ENCODE measurements at places on chromosomes 12 and 14. TPM values are rescaled to one million over a fixed set of nuclear protein-coding genes. Genes with fewer than 3 reads are reported as not detected.

DNA sequence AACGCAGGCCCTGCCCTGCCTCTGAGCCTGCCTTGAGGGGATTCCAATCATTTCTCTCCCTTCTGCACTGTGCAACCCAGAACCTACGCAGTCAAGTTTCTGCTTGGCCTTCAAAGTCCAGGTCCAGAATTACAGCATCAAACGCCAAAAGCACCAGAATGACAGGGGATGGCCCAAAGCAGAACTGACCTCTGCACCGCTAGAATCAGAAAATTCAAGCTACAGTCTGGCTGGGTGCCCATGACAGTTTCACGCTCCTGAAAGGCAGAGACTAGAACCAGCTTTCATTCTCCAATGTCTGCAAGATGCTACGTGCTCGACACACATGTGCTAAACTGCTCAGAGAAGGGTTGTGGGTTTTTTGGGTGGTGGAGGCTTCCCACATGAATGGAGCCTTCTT lies 4.1 kb downstream of the CLMN start:
- no peak overlapping the region for H3K4me3 ChIP-seq
- DNase-seq = no peak
- H3K27me3 ChIP-seq = no peaks in the 10 kb centered on the region
- no peaks in the 10 kb centered on the region for H3K36me3 ChIP-seq
- no peak overlapping the region for H3K27ac ChIP-seq

GRCh38 chr12:124213666-124214347 lies 81.1 kb upstream of the RFLNA start:
- H3K27me3 ChIP-seq = no peaks in the 10 kb centered on the region
- H3K36me3 ChIP-seq = no peaks in the 10 kb centered on the region
- DNase-seq = no peak

DNA sequence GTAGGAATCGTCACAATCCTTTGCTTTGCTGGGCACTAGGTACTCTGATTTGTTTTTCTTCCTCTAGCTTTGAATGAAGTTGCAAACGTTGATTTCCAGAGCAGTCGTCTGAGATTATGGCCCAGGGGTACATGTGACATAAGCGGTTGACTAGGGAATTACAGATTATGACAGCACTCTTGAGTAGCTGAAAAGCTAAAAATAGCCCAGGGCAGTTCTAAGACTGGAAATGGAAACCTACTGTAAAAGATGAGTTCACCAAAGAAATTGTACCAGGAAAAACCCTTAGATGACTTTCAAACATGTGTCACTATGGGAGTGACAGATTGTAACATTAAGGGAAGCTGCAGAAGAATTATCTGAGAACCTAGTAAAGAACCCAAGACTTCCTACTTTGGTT lies 108.5 kb downstream of the ANO6 start:
- no peaks in the 10 kb centered on the region for H3K36me3 ChIP-seq
- H3K27me3 ChIP-seq = no peaks in the 10 kb centered on the region
- no peak overlapping the region for H3K4me3 ChIP-seq
- peaks cover 4% of the 10 kb centered on the region for H3K4me1 ChIP-seq
- DNase-seq = no peak
- H3K27ac ChIP-seq = no peak overlapping the region

GRCh38 chr12:95995238-95996031 lies 709 bp downstream of the HAL start:
- H3K4me1 ChIP-seq = no peaks in the 10 kb centered on the region
- H3K27ac ChIP-seq = no peak overlapping the region
- H3K27me3 ChIP-seq = no peaks in the 10 kb centered on the region
- no peak for DNase-seq
- no peaks in the 10 kb centered on the region for H3K36me3 ChIP-seq

GRCh38 chr14:50534997-50535396 lies 2.6 kb upstream of the MAP4K5 start:
- H3K27me3 ChIP-seq = no peaks in the 10 kb centered on the region
- H3K36me3 ChIP-seq = no peaks in the 10 kb centered on the region

GRCh38 chr12:44317651-44318126 lies 481.8 kb downstream of the TMEM117 start:
- no peak overlapping the region for H3K4me3 ChIP-seq
- H3K36me3 ChIP-seq = no peaks in the 10 kb centered on the region
- no peak for DNase-seq
- H3K27ac ChIP-seq = no peak overlapping the region

- no peaks in the 10 kb centered on the region for H3K36me3 ChIP-seq
- no peak overlapping the region for H3K4me3 ChIP-seq
- DNase-seq = no peak
Observed at GRCh38 chr12:111107392-111108178, 187.2 kb upstream of the MYL2 start.

The TMPRSS12 gene
- 6.8 TPM for total RNA-seq

GRCh38 chr12:332581-333205 lies 56.4 kb downstream of the KDM5A start:
- no peaks in the 10 kb centered on the region for H3K27me3 ChIP-seq
- H3K4me1 ChIP-seq = no peaks in the 10 kb centered on the region
- no peak overlapping the region for H3K27ac ChIP-seq
- no peak for DNase-seq
- H3K36me3 ChIP-seq = no peaks in the 10 kb centered on the region
- H3K4me3 ChIP-seq = no peak overlapping the region

DNA sequence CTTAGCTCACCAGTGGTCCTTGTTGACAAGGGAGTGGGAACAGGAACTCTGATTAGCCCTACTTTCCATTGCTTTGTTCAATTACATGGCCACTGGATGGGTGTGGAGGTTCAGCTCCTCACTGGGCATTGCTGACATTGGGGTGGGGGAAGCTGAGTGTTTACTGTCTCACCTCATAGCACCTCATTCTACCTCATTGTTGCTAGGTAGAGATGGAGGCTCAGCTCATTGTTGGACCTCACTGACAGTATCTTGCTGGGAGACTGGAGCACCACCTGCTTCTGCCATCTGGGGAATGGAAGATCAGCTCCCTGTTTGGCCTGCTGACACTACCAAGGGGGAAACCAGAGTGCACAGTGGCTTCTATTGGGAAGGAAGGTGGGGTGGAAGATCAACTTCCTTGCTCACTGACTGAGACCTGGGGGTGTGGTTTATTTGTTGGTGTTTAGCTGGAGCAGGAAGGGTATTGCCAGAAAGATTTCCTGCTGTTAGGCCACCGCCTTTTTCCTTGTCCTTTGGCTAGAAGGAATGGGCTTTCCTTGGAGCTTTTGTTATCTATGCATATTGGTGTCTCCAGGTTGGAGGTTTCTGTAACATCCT lies 1.3 kb upstream of the OR4E2 start:
- no peak for DNase-seq
- H3K27me3 ChIP-seq = no peaks in the 10 kb centered on the region
- no peaks in the 10 kb centered on the region for H3K36me3 ChIP-seq
- H3K4me3 ChIP-seq = no peak overlapping the region
- no peak overlapping the region for H3K27ac ChIP-seq
- no peaks in the 10 kb centered on the region for H3K4me1 ChIP-seq

DNA sequence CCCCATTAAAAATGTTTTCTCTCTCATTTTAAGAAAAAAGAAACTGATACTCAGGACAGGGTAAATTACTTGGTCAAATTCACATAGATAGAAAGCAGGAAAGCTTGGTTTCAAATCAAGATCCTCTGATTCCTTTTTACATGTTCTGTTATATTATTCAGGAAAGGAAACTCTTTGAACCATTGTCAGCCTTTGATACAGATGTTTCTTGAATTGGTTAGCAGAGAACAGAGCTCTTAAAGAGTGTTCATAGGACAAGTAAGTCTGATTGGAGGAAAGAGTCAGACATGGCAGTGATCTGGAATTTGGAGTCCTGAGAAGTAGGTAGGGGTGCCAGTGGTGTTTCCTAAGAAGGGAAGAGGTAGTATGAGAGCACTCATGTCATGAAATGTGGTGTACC lies 165.2 kb upstream of the BCL2L14 start:
- H3K27ac ChIP-seq = no peak overlapping the region
- no peak overlapping the region for H3K4me3 ChIP-seq
- H3K27me3 ChIP-seq = no peaks in the 10 kb centered on the region
- DNase-seq = no peak
- H3K4me1 ChIP-seq = no peaks in the 10 kb centered on the region

The SRRM4 gene
- total RNA-seq = 0.37 TPM

GRCh38 chr12:122724641-122725243 lies 5.9 kb downstream of the HCAR1 start:
- no peaks in the 10 kb centered on the region for H3K27me3 ChIP-seq
- no peaks in the 10 kb centered on the region for H3K36me3 ChIP-seq
- DNase-seq = no peak
- peaks cover 2% of the 10 kb centered on the region for H3K4me1 ChIP-seq

DNA sequence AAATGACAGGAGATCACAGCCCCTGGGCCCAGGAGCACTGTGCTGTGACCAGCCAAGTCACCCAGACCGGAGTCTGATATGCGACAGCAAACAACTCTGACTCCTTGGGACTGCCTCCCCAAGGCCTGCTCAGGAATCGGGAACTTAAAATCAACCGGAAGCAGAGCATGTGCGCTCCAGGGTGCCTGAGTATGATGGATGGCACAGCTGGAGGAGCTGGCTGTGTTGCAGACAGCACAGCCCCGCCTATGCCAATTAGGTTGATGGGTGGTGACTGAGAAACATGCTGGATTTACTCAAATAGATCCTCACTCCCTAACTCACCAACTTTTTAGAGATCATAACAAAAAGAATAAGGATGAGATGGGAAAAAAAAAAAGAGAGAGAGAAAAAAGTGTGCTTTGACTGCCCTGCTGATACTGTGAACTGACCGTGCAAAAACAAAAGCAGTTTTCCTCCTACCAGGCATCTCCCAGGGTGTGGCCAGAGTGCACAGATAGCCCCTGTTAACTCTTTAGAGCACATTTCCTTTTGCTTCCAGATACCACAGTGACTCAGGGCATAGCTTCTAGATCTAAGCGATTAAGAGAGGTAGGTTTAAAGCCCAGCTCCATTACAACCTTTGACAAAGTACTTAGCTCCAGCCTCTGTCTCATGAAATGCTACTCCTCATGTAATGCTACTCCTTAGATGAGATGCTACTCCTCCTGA lies 27.4 kb upstream of the STON2 start:
- DNase-seq = peak; percentile 28
- no peaks in the 10 kb centered on the region for H3K36me3 ChIP-seq
- no peak overlapping the region for H3K4me3 ChIP-seq
- H3K4me1 ChIP-seq = peaks cover 9% of the 10 kb centered on the region

- no peaks in the 10 kb centered on the region for H3K36me3 ChIP-seq
- H3K27me3 ChIP-seq = no peaks in the 10 kb centered on the region
- H3K4me1 ChIP-seq = peaks cover 4% of the 10 kb centered on the region
Observed at GRCh38 chr12:122471324-122472226, 29.2 kb downstream of the ZCCHC8 start.

The MAP4K5 gene
- 67.0 TPM for total RNA-seq

The TBC1D30 gene
- 8.3 TPM for total RNA-seq

DNA sequence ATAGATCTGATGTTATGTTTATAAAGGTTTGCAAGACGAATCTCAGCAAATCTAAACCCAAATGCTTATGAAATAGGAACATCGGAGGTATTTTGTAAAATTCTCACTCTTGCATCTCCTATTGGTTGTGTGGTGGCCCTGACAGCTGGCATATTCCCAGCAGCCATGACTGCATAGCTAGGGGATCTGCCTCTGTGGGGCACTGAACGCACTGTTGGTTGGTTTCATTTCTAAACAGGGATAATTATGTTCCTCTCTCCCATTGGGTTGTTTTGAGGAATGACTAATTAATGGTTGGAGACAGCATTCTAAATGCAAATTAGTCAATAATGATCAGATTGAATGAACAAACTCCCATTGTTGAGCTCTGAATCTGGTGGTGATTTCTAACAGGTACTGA lies 2.7 kb upstream of the BEST3 start:
- H3K36me3 ChIP-seq = no peaks in the 10 kb centered on the region
- H3K4me3 ChIP-seq = no peak overlapping the region
- H3K27ac ChIP-seq = no peak overlapping the region
- H3K27me3 ChIP-seq = no peaks in the 10 kb centered on the region
- no peaks in the 10 kb centered on the region for H3K4me1 ChIP-seq

DNA sequence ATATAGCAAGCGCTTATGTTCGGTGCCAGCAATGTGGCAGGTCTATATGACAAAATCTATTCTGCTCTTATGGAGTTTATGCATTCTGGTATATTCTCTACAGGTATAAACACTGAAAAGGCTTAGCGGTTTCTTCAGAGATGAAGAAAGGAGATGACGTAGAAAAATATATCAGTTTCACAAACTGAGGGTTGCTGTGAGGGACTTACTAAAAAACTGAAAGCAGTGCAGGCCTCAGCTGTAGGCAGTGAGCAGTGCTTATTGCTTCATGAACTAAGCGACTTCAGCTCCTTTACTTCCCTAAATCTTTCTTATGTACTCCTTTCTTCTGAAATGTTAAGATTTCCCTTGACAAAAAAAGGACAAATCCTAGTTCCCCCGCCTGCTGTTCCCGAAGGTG lies 4.5 kb downstream of the DDX47 start:
- H3K27ac ChIP-seq = no peak overlapping the region
- peaks cover 29% of the 10 kb centered on the region for H3K4me1 ChIP-seq
- H3K4me3 ChIP-seq = no peak overlapping the region
- no peak for DNase-seq
- no peaks in the 10 kb centered on the region for H3K27me3 ChIP-seq
- H3K36me3 ChIP-seq = no peaks in the 10 kb centered on the region

All from testis (tissue), 5 donors.